ENCODE measurements at places on chromosomes 5 and 9. TPM values are rescaled to one million over a fixed set of nuclear protein-coding genes. Genes with fewer than 3 reads are reported as not detected.

Gene CENPP
- total RNA-seq, result 7.4 TPM

Gene LURAP1L
- total RNA-seq, result 32.7 TPM

Gene LHFPL2
- 42.1 TPM for total RNA-seq

Gene N4BP3
- 2.3 TPM for total RNA-seq

Gene C5orf52
- not detected for total RNA-seq

Gene ALG2
- total RNA-seq, result 31.2 TPM

Gene MARCOL
- not detected for total RNA-seq

Gene GHR
- total RNA-seq, result 7.9 TPM

Gene GAPT
- total RNA-seq, result 1.6 TPM

Gene ZFP37
- total RNA-seq, result 8.2 TPM

DNA sequence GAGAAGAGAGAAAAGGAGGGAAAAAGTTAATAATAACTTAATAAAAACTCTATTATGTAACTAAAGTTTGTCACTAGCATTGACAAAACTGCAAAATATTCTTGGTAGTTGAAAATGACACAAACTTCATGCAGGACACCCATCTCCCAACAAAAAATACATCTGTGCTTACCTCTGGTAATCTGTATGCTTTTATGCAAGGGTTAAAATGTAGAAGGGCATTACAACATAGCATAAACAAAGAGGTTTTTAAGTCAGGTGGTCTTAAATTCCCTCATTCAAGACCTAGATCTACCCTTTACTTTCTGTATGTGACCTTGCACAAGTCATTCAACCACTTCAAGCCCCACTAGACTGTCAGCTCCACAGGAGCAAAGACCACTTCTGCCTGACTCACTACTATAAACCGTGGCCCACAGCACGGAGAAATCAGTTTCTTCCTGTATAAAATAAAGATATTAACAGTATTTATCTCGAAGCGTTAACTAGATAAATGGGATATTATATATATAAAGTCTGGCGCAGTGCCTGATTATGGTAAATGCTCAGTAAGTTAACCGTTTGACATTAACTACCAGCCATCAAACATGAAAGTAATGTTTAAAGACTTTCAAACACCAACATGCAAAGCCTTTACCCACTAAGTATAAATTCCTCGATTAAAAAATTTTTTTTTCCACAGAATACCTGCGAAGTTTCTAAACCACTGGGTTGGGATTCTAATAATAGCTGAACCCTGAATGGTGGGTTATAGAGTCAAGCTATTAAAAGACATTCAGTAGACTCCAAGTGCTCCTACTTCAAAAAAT lies 2.0 kb downstream of the FBXL17 start:
- H3K4me3 ChIP-seq, result peak overlapping the region; percentile 89
- peaks cover 21% of the 10 kb centered on the region for H3K4me1 ChIP-seq
- DNase-seq, result no peak
- peaks cover 20% of the 10 kb centered on the region for H3K36me3 ChIP-seq
- H3K27me3 ChIP-seq, result no peaks in the 10 kb centered on the region

DNA sequence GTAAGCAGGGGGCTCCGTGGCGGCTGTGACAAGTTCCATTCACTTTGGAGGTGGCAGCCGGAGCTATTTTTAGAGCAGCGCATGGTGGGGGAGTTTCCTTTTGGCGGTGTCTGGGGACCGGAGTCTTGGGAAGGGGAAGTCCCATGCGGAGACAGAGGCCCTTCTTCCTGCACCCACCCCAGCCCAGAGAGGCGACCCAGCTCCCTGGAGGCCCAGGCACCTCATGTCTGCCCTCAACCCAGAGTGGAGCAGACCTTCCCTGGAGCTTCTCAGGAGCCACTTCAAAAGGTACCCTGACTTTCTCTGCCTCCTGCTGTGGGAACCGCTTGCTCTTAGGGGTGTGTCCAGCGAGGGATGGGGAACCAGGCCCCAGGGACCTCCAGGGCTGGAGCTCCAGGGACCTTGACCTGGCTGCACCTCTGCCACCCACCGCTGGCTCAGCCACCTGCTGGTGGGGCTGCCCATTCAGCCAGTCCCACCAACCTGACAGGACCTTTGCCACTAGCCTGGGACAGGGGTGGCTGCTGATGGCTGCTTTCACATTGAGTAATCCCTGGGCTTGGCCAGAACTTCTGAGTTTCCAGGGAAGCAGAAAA lies 34.1 kb downstream of the NEK6 start:
- peaks cover 23% of the 10 kb centered on the region for H3K4me1 ChIP-seq
- no peaks in the 10 kb centered on the region for H3K36me3 ChIP-seq
- no peak overlapping the region for H3K4me3 ChIP-seq
- no peak for DNase-seq

DNA sequence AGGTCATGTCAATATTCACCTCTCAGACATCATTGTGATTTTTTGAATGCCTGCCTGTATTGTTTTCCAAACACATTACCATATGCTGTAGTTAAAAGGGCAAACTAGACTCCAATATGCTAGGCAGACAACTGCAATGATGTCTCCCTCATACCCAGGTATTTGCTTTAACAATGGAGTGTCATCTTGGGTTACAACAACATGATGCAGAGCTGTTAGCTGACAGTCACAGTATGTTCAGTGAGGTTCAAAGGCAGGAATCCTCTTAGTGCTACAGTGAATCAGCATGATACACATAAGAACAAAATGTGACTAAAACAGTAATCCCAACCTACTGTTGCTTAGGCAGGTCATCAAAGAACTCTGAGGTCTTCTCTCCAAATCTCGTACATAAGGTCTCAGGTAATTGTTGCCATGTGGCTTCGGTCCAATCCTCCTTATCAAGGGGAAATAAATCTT lies 24.0 kb downstream of the OR1J1 start:
- no peaks in the 10 kb centered on the region for H3K4me1 ChIP-seq
- no peak overlapping the region for H3K4me3 ChIP-seq
- no peaks in the 10 kb centered on the region for H3K27me3 ChIP-seq
- no peak for DNase-seq
- H3K27ac ChIP-seq, result no peak overlapping the region

- H3K27me3 ChIP-seq, result peaks cover 5% of the 10 kb centered on the region
- H3K4me1 ChIP-seq, result peaks cover 1% of the 10 kb centered on the region
- no peaks in the 10 kb centered on the region for H3K36me3 ChIP-seq
- DNase-seq, result no peak
- H3K27ac ChIP-seq, result no peak overlapping the region
Measured at GRCh38 chr5:89470658-89471057, 587.7 kb upstream of the MEF2C start.

GRCh38 chr5:175092691-175093090 lies 351.3 kb downstream of the DRD1 start:
- H3K4me3 ChIP-seq, result no peak overlapping the region
- H3K4me1 ChIP-seq, result peaks cover 15% of the 10 kb centered on the region
- peaks cover 17% of the 10 kb centered on the region for H3K27me3 ChIP-seq
- no peak overlapping the region for H3K27ac ChIP-seq
- H3K36me3 ChIP-seq, result no peaks in the 10 kb centered on the region

DNA sequence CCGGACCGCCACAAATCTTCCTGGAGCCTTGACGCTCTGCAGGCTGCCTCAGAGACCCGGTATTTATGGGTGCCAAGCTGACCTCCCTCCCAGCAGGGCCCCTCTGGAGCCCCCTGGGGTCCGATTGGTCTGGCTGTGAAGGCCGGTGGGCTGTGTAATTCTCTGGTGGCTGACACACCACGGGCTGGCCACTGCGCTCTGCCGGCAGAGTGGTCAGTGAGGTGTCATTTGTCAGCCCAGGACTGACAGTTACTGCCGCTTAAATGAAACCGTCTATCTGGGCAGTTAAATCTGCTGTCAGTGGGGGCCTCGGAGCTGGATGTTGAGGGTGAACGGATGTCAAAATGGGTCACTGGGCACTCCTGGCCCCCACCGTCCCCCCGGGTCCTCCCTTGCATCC lies 10.7 kb downstream of the NR5A1 start:
- no peak overlapping the region for H3K27ac ChIP-seq
- H3K4me3 ChIP-seq, result no peak overlapping the region
- peaks cover 46% of the 10 kb centered on the region for H3K27me3 ChIP-seq
- no peak for DNase-seq

DNA sequence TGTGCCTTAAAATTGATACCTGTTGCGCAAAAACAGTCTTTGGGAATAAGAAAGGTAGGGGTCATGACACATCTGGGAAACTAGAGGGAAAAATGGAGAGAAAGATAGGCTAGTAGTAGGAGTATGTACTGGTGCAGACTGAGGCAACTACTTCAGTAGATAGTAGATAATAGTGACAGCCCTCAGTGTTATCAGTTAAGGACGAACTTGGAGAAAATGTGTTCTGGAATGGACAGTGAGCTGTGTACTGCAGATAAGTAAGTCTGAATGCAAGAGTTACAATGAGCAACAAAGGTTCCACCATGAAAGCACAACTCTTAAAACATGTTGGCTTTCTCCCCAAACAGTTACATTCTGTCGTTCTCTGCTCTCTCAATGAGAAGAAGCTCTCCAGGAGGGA lies 6.5 kb upstream of the INSL6 start:
- H3K27ac ChIP-seq, result no peak overlapping the region
- DNase-seq, result no peak
- H3K4me1 ChIP-seq, result no peaks in the 10 kb centered on the region
- H3K4me3 ChIP-seq, result no peak overlapping the region
- H3K36me3 ChIP-seq, result no peaks in the 10 kb centered on the region

DNA sequence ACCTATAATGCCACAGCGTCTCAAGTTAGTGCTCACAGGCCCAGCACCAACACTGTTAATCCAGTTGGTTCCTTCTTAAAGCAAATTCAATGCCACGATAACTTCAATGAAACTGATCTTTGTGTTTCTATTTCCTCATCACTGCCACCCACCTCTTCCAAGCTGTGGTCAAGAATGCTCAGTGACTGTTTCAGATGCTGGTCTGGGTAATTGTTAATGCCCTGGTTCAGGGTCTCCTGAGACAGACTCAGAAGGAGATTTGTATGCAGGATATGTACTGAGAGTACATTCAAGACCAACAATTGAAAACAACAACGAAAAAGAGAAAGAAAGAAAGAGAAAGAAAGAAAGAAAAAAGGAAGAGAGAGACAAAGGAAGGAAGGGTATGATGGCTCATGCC lies 505.3 kb downstream of the TLE4 start:
- peak overlapping the region; percentile 5 for H3K27ac ChIP-seq
- H3K4me1 ChIP-seq, result peaks cover 31% of the 10 kb centered on the region
- peaks cover 29% of the 10 kb centered on the region for H3K27me3 ChIP-seq

GRCh38 chr5:158877124-158877581 lies 222.6 kb downstream of the EBF1 start:
- no peak overlapping the region for H3K4me3 ChIP-seq
- DNase-seq, result no peak
- no peak overlapping the region for H3K27ac ChIP-seq
- H3K36me3 ChIP-seq, result no peaks in the 10 kb centered on the region

- no peak overlapping the region for H3K4me3 ChIP-seq
- H3K36me3 ChIP-seq, result no peaks in the 10 kb centered on the region
- no peak overlapping the region for H3K27ac ChIP-seq
- H3K4me1 ChIP-seq, result peaks cover 28% of the 10 kb centered on the region
- H3K27me3 ChIP-seq, result no peaks in the 10 kb centered on the region
- no peak for DNase-seq
Measured at GRCh38 chr9:89721176-89721700, 116.4 kb downstream of the GADD45G start.

DNA sequence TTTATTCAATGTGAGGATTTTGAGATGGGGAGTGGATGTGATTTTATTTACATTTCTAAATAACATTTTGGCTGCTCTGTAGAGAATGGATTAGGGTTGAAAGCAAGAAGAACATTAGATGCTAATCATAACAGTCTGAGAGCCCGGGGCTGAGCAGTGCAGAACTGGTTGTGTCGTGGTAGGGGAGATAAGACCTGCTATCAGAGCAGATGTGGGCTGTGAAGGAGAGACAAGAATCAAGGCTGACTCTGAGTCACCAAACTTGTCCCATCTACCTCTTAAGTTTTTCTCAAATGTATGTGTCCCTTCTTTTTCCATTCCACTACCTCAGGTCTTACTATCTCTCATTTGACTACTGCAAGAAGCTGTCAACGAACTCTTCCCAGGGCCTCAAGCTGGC lies 35.4 kb upstream of the SLC28A3 start:
- peaks cover 19% of the 10 kb centered on the region for H3K4me1 ChIP-seq
- H3K36me3 ChIP-seq, result no peaks in the 10 kb centered on the region
- H3K27ac ChIP-seq, result no peak overlapping the region
- no peak overlapping the region for H3K4me3 ChIP-seq

DNA sequence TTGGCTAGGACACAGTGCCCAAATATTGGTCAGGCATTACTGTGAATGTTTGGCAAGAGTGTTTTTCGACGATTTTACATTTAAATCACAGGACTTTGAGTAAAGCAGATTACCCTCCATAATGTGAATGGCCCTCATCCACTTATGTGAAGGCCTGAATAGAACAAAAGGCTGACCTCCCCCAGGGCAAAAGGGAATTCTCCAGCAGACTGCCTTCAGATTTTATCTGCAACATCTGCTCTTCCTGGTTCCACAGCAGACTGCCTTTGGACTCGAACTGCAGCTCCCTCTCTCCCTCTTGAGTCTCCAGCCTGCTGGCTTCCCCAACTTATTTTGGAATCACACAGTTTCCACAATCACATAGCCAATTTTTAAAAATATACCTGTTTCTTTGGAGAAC lies 7.1 kb upstream of the TMEM215 start:
- H3K36me3 ChIP-seq, result no peaks in the 10 kb centered on the region
- no peak overlapping the region for H3K4me3 ChIP-seq
- no peaks in the 10 kb centered on the region for H3K4me1 ChIP-seq
- DNase-seq, result no peak
- H3K27me3 ChIP-seq, result peaks cover 34% of the 10 kb centered on the region

- peaks cover 20% of the 10 kb centered on the region for H3K4me1 ChIP-seq
- peaks cover 2% of the 10 kb centered on the region for H3K27me3 ChIP-seq
- H3K4me3 ChIP-seq, result no peak overlapping the region
Measured at GRCh38 chr5:151895660-151896030, 29.0 kb downstream of the GLRA1 start.

GRCh38 chr5:101897914-101898313 lies 398.2 kb downstream of the SLCO4C1 start:
- H3K4me3 ChIP-seq, result no peak overlapping the region
- H3K36me3 ChIP-seq, result no peaks in the 10 kb centered on the region
- no peaks in the 10 kb centered on the region for H3K27me3 ChIP-seq
- peaks cover 4% of the 10 kb centered on the region for H3K4me1 ChIP-seq
- no peak overlapping the region for H3K27ac ChIP-seq

- no peaks in the 10 kb centered on the region for H3K27me3 ChIP-seq
- H3K4me1 ChIP-seq, result peaks cover 40% of the 10 kb centered on the region
- no peak overlapping the region for H3K4me3 ChIP-seq
Measured at GRCh38 chr9:12681620-12682019, 11.6 kb upstream of the TYRP1 start.

DNA sequence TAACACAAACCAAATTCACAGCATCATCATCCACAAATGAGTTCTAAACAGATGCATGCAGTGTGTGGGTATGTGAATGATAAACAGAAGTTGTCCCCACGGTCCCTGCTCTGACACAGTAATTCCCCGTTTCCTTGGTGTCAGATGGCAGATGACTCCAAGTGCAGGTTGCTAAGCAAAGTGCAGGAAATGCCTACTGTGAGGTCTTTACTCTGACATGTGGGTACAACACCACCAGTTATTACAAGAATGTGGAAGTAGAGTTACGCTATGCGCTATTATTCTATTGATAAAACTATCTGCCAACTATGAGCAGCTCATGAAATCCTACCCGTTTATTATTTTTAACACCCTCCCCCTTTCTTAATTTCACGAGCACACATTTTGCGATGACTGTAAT lies 448.9 kb downstream of the BNC2 start:
- H3K27me3 ChIP-seq, result no peaks in the 10 kb centered on the region
- no peak for DNase-seq
- H3K4me3 ChIP-seq, result no peak overlapping the region
- peaks cover 33% of the 10 kb centered on the region for H3K4me1 ChIP-seq

GRCh38 chr5:172102913-172103626 lies 85.0 kb downstream of the STK10 start:
- peak overlapping the region; percentile 95 for H3K27ac ChIP-seq
- H3K4me3 ChIP-seq, result peak overlapping the region; percentile 13
- peaks cover 36% of the 10 kb centered on the region for H3K4me1 ChIP-seq
- H3K36me3 ChIP-seq, result no peaks in the 10 kb centered on the region

Measured in mesothelial cell of epicardium (in vitro differentiated cells).